Adrenal gland (tissue), 19 donors: ENCODE measurements at places on chromosomes 16 and 17.

DNA sequence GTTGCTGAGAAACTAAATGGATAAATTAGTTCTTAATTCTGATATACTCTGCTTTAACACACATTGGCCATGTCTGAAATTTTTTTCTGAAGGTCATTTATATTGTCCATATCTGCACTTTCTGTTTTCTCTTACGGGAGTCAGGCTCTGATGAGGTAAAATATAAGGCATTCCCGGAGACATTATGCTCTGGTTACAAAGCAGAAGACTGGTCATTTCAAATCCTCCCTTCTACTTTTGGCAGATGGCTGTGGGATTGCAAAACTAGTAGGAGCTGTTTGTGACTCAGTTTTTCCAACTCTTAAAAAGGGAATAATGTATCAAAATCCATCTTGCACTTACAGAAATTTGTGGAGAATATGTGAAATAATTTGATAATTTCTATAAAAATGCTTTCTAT, 92.2 kb upstream of the CPHXL start:
- no peak for DNase-seq

DNA sequence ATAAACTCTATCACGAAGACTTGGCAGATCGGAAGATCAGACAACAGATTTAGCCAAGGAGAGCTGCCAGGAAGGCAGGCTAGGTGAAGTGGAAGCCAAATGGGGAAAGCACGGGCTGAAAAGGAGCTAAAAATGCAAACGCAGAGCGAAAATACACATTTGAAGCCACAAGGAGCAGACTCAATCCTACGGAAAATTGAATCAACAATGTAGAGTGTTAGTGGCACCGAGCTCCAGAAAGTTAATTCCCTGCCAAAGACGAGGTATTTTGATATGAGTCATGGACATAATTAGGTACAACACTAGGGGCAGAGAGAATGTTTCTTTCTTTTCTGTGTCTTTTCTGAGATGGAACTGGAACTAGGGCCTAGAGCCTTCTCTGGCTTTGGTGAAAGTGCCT, 20.7 kb downstream of the GSG1L start:
- no peak for DNase-seq

DNA sequence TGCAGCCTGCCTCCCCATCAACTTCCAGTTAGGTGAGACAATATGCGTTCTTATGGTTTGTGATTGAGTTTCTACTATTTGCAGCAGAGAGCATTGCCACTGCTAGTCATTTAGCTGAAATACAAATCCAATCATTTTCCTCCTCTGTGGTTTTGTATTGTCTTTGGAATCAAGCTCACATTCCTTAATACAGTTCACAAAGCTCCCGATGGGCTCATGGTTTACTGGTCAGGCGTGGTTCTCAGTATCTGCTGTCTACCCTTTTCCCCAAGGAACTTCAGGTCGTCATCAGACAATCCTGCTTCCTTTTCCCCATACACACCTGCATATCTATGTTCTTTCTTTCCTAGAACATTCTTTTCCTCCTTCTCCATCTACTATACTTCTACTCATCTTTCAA, 69.6 kb upstream of the GAS7 start:
- no peak for DNase-seq

GRCh38 chr17:71845337-71845736, 275.5 kb upstream of the SOX9 start:
- no peak for DNase-seq

- no peak for DNase-seq
Observed at GRCh38 chr17:27356091-27356705, 62.3 kb downstream of the WSB1 start.
